ENCODE measurements at places on chromosomes 7 and 10.

GRCh38 chr7:104296900-104297299 is 31.5 kb upstream of the LHFPL3 start:
- DNase-seq: no peak

- DNase-seq: peak; percentile 77
Observed at GRCh38 chr7:96219378-96220130, 102.3 kb downstream of the SLC25A13 start.

DNA sequence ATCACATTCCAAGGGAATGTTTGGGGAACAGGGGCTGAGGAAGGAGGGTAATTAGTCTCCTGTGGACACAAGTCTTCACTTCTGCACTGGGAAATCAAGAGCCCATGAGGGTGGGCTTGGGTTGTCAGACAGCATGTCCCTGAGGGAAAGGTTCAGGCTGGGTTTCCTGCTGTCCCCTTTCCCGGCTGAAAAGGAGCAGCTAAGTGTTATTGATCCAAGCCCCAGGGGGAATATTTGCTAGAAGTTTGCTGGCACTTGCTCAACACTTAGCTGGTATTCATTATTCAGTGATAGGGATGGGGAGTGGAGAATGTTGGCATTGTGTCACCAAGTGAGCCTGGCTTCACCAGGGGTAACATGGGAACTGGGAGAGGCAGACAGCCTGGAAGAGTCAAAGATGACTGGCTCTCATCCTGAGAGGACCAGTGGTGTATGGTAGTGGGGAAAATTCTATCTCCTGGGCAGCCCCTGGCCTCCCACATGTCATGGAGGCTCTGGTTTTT is 344.4 kb upstream of the PODXL start:
- no peak for DNase-seq

DNA sequence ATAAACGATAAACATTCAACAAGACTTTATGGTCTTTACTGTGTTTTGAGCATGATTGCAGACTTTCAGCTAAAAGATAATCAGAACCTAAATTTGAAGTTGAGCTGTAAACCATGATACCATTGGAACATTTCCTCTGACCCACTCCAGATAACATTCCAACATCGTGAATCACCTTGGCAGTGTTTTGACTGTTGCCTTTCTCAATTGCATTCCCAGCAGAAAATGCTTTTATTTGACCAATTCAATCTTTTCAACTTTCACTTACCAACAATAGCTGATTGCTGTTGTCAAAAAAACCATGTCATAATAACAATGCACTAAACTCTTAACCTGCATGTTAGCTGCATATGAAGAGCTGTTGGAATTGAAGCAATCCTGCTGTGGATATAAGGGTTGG is 165.5 kb downstream of the MDFIC start:
- peak; percentile 78 for DNase-seq

- no peak for DNase-seq
Observed at GRCh38 chr10:89238956-89239644, 12.5 kb downstream of the LIPA start.

DNA sequence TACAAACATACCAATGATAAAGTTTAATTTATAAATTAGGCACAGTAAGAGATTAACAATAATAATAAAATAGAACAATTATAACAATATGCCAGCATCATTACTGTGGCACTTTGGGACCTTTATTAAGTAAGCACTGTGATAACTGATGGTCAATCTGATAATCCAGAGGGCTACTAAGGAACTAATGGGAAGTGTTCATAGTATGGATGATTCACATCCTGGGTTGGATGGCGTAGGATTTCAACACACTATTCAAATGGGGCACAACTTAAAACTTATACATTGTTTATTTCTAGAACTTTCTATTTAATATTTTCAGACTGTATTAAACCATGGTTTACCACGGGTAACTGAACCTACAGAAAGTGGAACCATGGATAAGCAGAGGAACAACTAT is 90.8 kb downstream of the KIF20B start:
- DNase-seq: no peak

DNA sequence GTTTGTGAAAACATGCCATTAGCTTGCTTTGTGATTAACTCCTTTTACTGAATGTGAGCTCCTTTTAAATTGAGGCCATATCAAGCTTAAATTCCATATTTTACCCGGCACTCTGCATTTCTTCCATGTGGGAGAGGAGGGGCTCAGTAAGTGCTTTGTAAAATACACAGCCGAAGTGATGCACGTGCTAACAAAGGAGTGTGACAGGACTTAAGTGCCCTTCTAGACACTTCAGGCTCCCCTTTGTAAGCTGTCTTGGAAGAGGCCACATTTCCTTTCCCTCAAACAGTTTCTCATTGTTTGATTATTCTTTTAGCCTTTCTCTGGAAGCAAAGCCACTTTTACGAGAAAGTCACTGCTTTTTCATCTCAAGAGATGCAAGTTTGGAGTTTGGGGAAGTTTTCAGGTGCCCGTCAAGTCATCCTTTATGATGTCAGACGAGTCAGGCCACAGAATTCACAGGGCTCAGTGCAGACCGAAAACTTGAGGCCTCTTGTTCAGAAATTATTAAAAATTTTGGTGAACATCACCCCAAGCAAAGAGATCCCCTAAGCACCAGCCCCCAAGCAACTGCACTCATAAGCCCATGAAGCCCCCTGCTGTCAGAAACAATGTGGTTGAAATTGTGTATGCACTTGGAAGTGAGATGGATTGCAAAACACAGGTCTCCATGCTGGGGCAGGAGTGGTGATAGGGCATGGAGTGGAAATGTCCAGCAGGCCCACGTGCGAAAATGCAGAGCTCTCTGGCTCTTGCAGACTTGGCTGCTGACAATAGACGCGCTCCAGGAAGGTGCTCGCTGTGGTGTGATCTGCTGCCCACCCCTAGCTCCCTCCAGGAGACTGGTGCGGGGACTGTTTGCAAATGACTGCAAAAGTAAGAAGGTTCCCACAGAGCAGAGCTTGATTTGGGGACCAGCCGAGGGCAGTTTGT is 11.5 kb downstream of the IKZF1 start:
- no peak for DNase-seq

GRCh38 chr7:36945612-36946400 is 221.5 kb upstream of the AOAH start:
- no peak for DNase-seq

- DNase-seq: no peak
Observed at GRCh38 chr10:61588770-61589211, 73.9 kb upstream of the CABCOCO1 start.

GRCh38 chr7:760006-760405 is 32.9 kb upstream of the PRKAR1B start:
- no peak for DNase-seq

DNA sequence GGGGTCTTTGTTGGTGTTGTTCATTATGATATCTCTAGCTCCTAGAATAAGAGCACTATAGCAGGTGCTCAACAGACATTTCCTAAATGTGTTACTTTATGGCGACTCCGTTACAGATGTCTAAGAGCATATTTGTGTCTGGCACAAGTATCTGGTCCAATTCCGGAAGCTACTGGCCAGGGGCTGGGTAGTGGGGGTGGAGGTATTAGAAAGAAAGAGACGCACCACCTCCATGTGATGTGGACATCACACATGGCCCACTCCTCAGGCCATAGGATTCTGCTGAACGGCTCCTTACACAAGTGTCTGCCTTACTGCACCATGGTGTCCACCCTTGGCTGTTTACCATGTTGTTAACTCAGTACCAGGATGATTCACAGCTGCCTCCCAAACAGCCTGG is 296.8 kb upstream of the MKI67 start:
- DNase-seq: no peak

- no peak for DNase-seq
Observed at GRCh38 chr10:23742368-23742767, 303.5 kb downstream of the OTUD1 start.

DNA sequence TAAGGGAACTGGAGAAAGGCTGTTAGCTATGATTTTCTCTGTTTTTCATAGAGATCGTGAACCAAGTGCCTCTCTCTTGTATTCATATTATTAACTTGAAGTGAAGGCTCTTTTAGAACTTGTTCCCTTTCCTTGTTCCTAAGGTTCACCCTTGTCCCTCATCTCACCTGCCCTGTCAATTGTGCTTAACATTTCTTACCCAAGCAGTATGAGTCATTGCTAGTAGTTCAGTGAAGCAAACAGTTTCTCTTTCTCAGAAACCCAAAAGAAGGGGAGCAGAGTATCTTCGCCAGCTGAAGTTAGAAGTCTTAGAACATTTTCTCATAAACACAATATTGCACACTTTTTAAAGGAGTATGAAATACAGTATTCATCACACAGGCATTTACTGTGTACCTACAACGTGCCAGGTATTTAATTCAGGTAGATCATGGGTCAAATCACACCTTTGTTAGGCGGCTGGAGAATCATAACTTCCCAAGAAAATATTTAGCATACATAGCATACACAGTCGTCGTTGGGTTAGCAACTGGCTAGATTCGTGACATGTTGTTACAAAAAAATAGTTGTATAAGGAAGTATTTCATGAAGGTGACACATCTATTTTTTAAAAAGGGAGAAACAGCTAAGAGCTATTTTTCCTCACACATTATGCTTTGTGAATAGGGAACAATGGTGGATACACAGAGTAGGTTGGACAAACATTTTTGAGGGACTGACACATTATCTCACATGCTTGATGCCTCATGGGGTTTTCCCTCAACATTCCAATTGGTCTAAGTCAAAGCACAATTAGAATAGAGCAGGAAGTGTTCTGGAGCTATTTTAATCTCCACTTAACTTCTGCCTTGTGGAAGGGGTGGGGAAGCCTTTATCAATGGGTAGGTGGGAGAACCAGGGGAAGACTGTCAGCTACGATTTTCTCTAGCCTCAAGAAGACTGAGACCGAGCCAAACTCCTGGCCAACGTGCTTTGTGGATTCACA is 13.2 kb downstream of the HDAC9 start:
- peak; percentile 2 for DNase-seq

DNA sequence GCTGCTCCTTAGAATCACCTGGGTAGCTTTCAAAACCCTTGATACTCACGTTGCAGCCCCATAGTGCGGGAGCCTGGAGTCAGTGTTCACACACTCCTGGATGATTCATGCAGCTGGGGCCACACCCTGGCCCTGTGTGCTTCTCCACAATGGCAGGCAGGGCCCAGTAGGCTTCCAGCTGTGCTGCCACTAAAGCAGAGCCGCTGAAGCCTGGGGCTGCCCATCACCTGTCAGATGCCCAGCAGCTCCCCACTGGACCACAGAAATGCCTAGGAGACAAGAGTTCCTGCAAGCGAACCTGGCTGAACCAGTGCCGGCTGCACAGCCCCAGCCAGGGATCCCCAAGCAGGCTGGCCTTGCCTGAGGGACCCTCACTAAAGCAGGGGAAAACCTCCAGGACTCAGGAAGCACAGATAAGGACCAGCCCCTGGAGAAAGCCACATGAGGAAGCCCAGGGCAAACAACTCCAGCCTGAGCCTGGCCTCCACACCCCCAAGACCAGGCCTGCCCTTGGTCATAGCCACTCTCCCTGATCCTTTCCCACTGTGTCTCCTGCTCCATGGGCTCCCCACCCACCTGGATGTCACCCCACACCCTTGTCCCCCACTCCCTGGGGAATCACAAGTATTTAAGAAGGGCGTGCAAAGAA is 111.9 kb downstream of the GRID1 start:
- DNase-seq: no peak

- no peak for DNase-seq
Observed at GRCh38 chr10:103225939-103226338, 19.7 kb upstream of the RPEL1 start.

- no peak for DNase-seq
Observed at GRCh38 chr10:61151059-61151458, 207.1 kb upstream of the RHOBTB1 start.

- no peak for DNase-seq
Observed at GRCh38 chr10:29104661-29105399, 184.0 kb upstream of the LYZL1 start.

DNA sequence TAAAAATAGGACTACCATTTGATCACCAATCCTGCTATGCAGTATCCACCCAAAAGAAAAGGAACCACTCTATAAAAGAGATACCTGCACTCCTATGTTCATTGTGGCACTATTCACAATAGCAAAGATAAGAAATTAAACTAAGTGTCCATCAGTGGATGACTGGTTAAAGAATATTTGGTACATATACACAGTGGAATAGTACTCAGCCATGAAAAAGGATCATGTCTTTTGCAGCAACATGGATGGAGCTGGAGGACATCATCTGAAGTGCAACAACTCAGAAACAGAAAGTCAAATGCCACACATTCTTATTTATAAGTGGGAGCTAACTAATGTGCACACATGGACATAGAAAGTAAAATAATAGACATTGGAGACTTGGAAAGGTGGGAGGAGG is 116.4 kb downstream of the PFKFB3 start:
- DNase-seq: no peak

DNA sequence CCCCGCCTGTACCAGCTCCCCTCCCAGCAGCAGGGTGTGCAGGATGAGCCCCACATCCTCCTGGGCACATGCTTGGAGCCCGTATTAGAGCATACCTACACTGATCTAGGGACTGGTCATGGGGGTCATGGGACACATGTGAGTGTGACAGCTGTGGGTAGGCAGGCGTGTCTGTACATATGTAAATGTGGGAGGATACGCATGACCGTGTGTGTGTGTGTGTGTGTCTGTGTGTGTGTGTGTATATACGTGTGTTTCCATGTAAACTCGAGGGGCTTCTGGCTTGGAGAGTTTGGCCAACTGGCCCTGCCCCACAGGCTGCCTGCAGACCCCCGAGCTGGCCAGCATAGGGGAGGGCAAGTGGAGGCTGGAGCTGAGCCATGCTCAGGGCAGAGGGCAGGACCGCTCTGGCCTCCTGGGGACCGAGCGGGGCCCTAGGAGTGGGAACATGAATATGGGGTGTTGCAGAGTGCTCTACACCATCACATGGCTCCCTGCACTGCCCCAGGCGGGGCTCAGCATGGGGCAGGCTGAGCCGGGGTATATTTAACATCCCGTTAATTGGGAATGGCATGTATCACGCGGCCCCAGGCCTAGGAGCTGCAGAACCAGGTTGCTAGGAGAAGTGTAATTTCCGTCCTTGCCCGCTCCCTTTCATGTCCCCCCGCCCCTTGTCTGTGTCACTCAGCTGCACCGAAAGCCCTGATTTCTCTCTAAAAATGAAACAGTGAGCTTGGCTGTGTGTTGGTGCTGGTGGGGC is 152.7 kb upstream of the PCBD1 start:
- DNase-seq: no peak

DNA sequence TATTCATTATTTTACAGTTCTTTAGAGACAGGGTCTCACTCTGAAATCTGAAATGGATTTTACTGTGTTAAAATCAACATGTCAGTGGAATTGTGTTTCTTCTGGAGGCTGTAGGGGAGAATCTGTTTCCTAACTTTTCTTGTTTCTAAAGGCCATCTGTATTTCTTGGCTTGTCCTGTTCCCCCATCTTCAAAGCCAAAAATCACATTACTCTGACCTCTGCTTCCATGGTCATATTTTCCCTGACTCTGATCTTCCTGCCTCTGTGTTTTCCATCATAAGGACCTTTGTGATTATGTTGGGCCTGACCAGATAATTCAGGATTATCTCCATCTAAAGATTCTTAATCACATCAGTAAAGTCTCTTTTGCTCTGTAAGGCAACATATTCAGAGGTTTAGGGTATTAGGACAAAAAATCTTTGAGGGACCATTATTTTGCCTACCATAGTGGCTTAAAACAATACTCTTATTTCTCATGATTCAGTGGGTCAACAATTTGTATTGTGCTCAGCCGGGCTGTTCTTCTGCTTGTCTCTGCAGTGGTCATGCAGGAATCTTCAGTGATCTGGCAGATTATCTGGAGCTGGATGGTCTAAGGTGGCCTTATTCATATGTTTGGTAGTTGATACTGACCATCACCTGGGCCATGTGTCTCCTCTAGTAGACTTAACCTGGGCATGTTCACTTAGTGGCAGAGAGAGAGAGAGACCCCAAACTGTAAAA is 5.7 kb downstream of the ANLN start:
- DNase-seq: no peak

All from trophoblast cell (in vitro differentiated cells and primary cell).